ENCODE measurements at places on chromosomes 12 and 14.

GRCh38 chr12:47570151-47570550 lies 135.7 kb downstream of the RPAP3 start:
- DNase-seq, result no peak

- no peak for DNase-seq
These were observed 12.7 kb downstream of the ASB2 start for GRCh38 chr14:93963692-93964091.

- no peak for DNase-seq
These were observed 99.2 kb upstream of the TBX3 start for GRCh38 chr12:114783089-114783618.

DNA sequence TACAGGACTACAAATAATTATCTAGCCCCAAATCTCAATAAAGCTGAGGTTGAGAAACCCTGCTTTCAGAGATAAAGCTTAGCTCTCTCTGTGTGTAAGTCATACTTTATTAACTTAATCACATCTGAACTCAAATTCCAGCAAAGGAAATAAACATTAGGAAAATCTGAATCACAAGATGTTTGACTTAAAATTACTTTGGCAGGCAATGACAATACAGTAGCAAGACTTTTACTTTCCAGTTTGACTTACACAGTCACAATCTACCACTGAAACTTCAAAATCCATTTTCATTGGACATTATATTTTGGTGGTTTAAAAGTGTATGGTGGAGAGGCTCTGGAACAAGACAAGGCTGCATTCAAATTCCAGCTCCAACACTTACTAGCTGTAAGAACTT lies 11.4 kb downstream of the TMEM116 start:
- no peak for DNase-seq

- no peak for DNase-seq
These were observed 32.3 kb downstream of the EFCAB11 start for GRCh38 chr14:89922031-89922907.

DNA sequence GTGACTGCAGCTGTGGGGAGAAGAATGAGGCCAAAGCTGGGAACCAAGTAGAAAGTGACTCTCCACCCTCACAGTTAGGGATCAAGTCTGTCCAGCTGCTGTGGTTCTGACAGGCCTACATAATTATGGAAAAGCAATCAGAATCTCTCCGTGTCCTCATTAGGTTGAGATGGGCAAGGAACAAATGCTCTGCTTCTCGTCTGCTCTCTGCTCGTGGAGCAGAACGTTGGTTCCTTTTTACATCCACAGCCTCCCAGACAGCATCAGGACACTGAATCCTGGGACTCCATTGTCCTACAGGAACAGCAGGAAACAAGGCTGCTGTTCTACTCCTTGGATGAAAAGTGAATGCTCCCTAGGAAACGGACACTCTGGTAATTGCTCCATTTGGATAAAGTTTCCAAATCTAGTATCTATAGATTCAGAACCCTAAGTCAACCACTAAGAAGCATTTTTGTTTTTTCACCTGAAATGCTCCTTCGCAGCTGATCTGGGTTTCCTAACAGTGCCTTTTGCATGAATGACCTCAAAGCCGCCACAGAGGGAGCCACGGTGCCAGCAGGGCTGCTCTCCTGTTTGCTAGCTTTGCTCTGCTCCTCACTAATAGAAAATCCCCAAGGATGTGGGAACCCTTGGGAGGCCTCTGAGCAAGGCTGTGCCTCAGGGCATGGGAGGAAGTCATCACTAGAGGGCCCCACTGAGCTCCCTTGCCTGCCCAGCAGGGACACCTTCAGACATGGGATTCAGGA lies 102.0 kb downstream of the EGLN3 start:
- peak; percentile 35 for DNase-seq

GRCh38 chr12:118463677-118464076 lies 87.3 kb downstream of the SUDS3 start:
- DNase-seq, result no peak

All from inflammatory macrophage (primary cell).